Stimulated activated CD8-positive, alpha-beta memory T cell treated with anti-CD3 and anti-CD28 coated beads, Interleukin-15, amount 100 ng/mL, for 1 hour (primary cell): ENCODE measurements at places on chromosomes 3 and 15.

GRCh38 chr3:112818289-112818688 is 28.4 kb downstream of the CD200R1L start:
- DNase-seq, result no peak

DNA sequence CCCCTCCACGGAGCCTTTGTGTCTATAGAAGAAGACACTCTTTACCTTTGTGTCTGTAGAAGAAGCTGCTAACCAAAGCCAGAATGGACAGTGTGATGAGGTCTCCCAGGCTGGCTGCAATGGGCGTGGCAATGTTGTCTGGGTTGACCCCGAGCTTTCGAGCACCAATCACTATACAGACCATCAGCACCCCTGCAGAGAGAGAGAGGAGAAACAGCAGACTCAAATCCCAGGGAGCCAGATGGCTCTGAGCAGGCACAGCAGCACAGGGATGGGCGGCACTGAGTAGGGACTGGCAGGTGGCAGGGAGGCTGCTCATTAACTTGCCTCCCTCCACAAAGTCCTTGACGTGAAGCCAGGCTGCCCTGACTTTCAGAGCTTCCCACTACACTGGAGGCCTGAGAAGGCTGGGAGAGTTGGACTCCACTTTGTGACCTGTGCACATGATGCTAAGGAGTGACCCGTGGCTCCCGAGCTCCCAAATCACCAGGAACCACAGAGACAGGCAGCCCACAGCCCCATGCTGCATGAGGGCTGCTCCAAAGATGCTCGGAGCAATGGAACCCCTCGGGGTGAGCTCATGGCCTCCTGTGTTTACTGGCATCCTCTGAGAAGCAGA is 53.9 kb downstream of the ROPN1B start:
- DNase-seq, result no peak

DNA sequence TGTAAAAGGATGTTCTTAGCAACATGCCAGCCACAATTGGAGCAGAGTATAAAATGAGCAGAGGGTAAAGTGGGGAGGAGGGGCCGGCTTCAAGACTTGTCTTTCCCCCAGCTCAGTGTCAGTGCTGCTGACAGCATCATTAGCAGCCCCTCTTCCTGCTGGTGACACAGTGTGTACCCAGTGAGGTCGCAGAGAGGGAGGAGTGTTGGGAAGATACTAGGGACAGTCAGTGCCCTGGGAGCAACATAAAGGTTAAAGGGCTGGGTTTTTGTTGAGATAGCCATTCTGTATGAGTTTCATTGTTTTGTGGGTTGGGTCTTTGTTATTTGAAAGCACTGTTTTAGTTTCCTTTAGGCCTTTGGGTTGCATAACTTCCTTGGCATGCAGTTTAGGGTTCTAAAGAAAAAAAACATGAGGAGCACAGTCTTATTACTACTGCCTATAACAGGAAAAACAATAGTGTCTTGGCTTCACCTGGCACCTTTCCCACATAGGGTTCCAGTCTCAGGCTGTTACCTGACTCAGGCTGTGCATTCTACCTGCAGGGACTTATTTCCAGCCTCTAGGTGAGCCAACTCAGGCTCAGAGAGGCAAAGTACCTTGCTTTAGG is 94.1 kb upstream of the SKOR1 start:
- no peak for DNase-seq

- DNase-seq, result no peak
These were observed 4.6 kb downstream of the SUMF1 start for GRCh38 chr3:4462369-4463040.

DNA sequence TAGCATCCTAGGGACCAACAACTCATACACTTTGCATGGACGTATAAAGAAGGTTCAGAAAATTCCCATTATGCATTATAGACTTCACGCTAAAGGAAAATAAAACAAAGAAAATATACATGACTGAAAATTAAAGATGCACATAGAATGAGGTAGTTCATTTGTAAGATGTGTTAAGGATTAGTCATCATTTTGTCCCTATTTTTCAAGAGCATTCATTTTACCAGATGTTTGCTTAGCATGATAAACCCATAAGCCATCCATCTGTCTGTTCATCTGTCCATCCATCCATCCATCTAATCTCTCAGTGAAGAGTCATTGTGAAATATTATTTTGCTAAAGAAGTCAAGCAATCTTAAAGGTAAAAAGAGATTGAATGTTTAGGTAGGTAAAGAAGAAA is 80.3 kb downstream of the TFG start:
- DNase-seq, result no peak

GRCh38 chr3:114494498-114494897 is 200.7 kb downstream of the TIGIT start:
- no peak for DNase-seq

GRCh38 chr15:51833772-51834171 is 4.3 kb downstream of the TMOD3 start:
- DNase-seq, result no peak

DNA sequence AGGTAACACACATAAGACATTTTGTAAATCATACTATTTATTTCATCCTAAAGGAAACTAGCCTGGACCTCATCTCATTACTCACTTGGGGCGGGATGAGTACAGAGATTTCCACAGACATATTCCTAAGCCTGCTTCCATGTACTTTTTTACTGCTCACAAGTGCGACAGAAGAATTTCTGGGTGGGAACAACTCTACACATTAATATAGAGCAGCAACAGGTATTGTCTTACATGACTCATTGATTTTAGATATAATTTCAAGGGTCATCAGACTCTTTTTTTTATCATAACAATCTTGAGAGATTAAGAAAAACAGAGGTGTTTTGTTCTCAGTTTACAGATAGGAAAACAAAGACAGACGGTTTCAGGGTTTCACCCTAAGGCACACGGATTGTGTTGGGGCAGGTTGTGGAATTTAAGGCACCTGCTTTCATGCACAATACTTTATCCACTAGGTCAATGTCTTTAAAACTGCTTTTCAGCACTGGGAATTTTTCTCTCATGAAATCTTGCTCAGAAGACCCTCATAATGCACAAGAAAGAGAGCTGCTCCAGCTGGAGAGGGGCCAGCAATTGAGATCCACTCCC is 186.7 kb upstream of the CDIN1 start:
- DNase-seq, result no peak
